ENCODE measurements at places on chromosomes 12 and 14.

DNA sequence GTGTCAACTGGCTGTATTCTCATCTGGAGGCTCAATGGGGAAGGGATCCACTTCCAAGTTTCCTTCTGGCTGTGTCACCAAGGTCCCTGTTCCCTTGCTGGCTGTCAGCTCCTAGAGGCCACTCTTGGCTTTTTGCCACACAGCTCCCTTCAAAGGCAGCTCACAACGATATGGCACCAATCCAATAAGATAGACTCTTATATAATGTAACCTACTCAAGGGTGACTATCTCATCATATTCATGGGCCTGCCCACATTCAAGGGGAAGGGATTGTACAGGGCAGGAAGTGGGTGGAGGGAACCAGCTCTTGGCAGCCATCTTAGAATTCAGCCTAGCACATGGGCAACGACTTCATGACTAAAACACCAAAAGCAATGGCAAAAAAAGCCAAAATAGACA, 98.7 kb upstream of the PLXNC1 start:
- no peak overlapping the region for H3K27ac ChIP-seq
- no peaks in the 10 kb centered on the region for H3K36me3 ChIP-seq
- H3K4me1 ChIP-seq, result no peaks in the 10 kb centered on the region
- no peak overlapping the region for H3K4me3 ChIP-seq

DNA sequence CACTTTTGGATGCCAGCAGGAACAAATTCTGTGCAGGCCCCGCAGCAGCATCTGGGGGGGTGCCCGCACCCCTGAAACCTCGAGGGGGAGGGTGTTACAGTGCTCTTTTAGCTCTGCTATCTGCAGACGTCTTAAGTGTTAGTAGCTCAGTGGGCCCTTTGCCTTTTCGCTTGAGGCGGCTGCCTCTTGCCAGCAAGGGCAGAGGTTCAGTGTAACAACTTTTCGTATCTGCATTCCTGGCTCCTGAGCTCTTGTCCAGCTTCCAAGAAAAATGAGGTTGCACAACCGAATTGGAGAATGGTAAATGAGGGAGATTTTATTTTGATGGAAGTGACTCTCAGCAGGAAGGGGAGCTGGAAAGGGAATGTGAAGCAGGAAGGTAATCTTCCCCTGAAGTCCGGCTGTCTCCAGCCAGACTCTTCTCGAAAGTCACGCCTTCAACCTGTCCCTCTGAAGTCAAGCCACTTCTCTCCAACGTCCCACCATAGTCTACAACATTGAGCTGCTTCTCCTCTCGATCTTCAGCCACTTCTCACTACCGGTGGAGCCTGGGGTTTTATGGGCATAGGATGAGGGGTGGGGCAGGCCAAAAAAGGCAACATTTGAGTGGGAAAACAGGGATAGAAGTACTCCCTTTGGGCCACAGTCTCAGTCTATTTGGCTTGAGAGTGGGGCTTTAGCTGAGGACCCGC, 17.8 kb downstream of the TAS2R50 start:
- no peaks in the 10 kb centered on the region for H3K27me3 ChIP-seq
- H3K27ac ChIP-seq, result no peak overlapping the region
- DNase-seq, result peak; percentile 5
- no peak overlapping the region for H3K4me3 ChIP-seq
- H3K36me3 ChIP-seq, result no peaks in the 10 kb centered on the region

- no peak for DNase-seq
- peaks cover 4% of the 10 kb centered on the region for H3K27me3 ChIP-seq
- H3K36me3 ChIP-seq, result no peaks in the 10 kb centered on the region
- H3K27ac ChIP-seq, result no peak overlapping the region
Measured at GRCh38 chr14:96225745-96226151, 21.1 kb downstream of the BDKRB2 start.

GRCh38 chr12:75505706-75506312, 5.6 kb downstream of the KRR1 start:
- H3K27me3 ChIP-seq, result no peaks in the 10 kb centered on the region
- peak; percentile 39 for DNase-seq
- H3K27ac ChIP-seq, result no peak overlapping the region
- peaks cover 51% of the 10 kb centered on the region for H3K36me3 ChIP-seq
- H3K4me3 ChIP-seq, result no peak overlapping the region
- H3K4me1 ChIP-seq, result peaks cover 5% of the 10 kb centered on the region

GRCh38 chr12:31527083-31527482, 63.9 kb downstream of the DENND5B start:
- no peak overlapping the region for H3K4me3 ChIP-seq
- no peaks in the 10 kb centered on the region for H3K4me1 ChIP-seq
- DNase-seq, result no peak
- no peak overlapping the region for H3K27ac ChIP-seq
- no peaks in the 10 kb centered on the region for H3K27me3 ChIP-seq

All from A673 (cell line).